ENCODE measurements at places on chromosomes 4 and X.

DNA sequence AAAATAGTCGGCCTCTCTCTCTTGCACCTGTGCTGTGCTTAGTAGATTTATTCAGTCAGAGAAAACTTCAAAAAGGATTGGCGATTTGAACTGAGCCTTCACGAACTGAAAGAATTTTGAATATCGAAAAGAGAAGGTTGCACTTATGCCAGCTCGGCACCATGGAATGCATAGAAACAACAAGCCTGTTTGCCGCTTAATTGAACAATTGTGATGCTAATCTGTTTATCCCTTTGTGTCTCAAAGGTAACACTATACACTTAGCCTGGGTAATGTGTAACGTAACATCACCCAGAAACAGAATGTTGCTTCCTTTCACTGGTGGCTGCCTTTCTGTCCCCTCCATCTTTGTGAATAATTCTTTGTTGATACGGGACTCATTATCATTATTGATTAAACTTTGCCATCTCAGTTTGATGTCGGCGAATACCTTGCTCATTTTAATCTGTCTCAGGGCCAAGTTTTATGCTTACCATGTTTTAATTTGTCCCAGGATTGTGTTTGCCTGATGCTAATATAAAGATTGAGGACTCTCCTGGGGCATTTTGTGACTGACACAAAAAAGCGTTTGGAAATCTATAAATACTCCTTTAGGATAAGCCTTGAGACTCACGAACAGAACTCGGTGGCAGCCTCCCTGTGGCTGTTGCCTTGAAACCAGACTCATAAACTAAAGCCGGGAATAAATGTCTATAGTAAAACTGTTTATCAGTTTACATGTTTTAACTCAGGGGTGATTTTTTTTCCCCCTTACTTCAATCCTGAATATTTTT is 400.5 kb downstream of the RAPGEF2 start:
- DNase-seq = no peak

DNA sequence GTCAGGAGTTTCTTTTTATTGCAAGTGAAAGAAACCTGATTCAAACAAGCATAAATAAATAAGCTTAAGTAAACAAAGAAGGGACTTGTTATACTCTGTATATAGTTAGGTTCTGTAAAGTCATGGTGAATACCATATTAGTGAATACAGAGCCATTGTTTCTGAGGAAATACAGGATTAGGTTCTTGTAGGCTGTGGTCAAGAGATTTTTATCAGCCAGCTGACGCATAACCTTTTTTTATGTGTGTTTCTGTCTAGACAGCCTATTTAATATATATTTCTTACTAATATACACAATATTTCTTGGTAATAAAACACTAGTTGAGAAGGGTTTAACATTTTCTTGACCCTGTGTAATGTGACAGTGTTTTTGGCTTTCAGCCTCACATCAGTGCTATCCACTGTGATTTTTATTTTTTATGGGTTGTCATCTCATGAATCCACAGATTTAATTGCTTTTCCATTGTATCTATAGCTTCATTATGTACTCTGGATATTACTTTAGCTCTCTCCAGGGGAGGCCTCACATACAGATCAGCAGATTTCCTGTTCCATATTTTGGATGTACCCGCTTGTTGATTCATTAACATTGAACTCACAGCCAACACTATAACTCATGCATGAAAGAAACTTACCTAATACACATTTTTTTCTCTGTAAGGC is 8.0 kb downstream of the HERC3 start:
- peak; percentile 73 for DNase-seq

DNA sequence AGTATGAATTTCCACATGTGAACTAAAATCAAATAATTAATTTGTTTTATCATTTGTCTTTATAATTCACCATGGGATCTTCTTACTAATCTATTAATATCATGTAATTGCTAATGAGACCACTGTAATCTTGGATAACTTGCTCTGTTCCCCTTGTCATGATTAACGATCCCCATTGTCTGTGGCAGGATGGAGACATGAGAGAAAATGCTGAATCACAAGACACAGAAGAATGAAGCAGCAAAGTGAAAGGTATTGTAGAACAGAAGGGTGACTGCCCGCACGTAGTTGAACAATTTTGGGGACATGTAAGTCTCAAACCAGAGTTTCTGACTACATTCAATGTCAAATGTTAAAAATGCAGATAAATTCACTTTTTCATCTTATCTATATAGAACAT is 135.2 kb downstream of the EPHA5 start:
- DNase-seq = no peak

DNA sequence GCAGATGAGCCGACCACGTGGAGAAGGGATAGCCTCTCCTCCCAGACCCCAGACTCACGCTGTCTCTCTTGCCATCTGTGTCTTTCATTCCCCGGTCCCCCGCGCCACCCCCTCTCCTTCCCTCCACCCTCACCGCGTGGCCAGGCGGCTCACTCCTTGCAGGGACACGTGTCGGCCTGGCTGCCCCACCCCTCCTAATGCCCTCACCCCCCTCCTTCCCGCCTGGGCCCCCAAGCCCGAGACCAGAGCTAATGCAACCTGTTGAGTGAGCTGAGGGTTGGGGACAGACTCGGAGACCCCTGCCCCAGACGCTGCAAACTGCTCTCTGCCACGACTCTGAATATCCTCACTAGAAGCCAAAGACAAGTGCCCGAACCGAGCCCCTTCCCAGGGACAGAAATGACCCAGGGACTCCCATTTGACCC is 1.8 kb downstream of the SLC38A5 start:
- DNase-seq = peak; percentile 20

DNA sequence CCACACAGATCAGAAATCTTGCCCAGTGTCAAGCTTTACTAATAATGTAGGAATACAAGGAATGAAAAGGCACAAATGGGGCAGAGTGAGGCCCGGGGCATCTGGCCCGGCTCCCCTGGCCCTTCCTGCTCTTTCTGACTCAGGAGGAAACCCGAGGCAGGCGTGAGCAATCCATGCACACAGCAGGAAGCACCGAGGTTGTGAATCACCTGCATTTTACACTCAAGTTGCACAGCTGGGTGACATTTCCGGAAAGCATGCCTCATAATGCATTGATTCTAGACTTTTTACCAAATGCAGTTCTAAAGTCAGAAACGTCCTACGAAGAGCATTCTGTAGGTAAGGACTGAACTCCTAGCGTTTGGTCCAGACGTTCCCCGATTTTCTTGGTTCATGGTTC is 38.9 kb downstream of the PRIMPOL start:
- DNase-seq = peak; percentile 87

- peak; percentile 6 for DNase-seq
Measured at GRCh38 chrX:119417842-119418241, 18.7 kb downstream of the SLC25A43 start.

- DNase-seq = no peak
Measured at GRCh38 chr4:156312261-156312847, 358.7 kb upstream of the CTSO start.

GRCh38 chr4:184896868-184897715 is 71.3 kb upstream of the ACSL1 start:
- no peak for DNase-seq

DNA sequence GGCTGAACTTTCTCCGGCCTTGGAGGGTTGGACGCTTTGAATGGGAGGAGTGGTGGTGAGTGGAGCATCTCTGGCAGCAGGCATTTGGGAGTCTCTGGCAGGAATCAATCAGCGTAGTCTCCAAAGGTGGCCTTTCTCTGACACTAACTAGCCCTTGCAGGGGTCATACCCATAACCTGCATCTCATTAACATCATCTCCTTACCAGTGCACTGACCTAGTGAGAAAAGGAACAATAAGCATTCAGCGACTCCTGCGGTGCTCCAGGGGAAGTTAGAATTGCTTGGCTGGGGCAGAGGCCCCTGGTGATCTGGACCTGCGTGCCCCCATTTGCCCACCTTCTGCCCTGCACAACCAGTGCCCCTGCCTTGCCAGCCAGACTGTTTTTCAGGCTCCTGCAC is 161.9 kb downstream of the PTTG2 start:
- no peak for DNase-seq

DNA sequence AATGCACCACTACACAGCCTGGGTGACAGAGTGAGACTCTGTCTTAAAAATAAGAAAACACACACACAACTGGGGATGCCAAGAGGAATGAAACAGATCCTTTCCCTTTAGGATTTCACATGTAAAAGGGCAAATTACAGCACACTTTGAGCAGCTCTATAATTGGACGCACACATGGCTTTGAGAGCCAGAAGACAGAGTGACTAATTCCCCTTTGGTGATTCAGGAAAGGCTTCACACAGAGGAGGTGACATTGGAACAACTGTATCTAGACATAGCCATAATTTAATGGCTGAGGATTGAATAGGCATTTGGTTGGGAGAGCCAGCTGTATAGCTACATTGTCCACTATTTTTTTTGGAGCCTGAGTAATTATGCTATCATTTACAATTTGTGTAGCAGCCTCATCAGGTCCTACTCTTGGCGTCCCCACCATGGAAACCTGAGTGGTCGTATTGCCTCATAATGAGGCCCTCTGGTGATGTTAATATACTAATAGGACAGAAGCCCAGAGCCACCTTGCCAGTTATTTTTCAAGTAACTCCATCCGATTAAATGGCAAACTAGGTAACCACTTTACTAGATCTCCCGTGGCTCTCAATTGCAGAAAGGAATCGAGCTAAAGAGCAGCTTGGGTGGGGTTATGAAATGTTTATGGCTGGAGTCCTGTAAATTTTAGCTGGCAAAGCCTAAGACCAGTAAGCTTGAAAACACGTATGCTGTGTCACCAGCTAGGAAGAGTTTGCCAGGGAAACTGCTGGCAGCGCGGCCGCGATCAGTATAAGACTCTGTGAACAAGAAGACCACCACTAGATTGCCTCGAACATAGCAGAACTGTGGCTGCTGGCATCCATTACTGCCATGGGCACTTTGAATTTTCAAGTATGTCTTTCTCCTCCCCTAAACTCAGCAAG is 8.5 kb upstream of the PPEF1 start:
- DNase-seq = no peak

- no peak for DNase-seq
Measured at GRCh38 chr4:128565565-128566186, 243.8 kb upstream of the JADE1 start.

GRCh38 chrX:42948723-42949657 is 171.0 kb upstream of the PPP1R2C start:
- DNase-seq = no peak

GRCh38 chr4:133592106-133592505 is 443.0 kb downstream of the PCDH10 start:
- no peak for DNase-seq

DNA sequence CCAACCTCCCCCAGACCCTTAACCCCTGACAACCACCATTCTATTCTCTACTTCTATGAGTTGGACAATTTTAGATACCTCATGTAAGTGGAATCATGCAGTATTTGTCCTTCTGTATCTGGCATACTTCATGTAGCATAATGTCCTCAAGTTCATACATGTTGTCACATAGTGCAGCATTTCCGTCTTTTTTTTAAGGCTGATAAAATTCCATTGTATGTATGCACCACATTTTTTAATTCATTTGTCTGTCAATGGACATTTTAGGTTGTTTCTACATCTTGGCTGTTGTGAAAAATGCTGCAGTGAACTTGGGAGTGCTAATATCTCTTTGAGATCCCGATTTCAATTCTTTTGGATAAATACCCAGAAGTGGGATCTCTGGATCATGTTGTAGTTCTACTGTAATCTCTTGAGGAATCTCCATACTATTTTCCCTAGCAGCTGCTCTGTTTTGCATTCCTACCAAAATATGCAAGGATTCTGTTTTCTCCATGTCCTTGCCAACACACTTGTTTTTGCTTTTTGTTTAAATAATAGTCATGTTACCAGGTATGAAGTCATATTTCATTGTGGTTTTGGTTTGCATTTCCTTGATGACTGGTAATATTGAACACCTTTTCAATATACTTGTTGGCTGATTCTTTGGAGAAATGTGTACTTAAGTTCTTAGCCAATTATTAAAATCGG is 48.8 kb upstream of the ADAD1 start:
- DNase-seq = no peak

GRCh38 chr4:26884026-26884425 is 23.4 kb downstream of the STIM2 start:
- no peak for DNase-seq

DNA sequence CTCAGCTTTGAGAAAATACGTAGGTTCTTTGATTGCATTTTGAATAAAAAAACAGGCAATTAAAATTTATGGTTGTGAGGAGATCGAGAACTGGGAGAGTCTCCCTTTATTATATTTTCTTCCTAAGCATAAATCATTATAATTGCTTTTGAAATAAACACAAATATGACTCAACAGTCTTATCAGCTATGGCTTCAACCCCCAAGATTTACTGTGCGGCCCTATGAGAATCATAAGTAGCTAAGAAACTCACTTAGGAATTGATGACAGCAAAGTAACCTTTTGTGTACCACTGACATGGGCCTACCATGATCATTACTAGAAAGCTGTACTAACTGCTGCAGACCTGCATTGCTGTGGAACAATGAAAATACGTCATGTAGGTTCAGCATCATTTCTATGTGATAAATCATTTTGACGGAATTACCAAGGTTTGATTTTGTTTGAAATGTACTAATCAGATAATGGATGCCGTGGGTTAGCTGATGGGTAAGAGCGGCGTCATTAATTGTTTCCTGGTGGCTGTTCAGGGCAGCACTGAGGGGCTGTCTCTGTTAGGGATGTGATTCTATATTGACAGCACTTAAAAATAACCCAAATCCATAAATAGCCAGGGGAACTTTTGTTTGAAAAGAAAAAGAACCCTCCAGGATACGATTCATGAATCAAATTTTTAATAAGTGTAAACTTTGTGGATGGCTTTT is 51.5 kb upstream of the GPRIN3 start:
- no peak for DNase-seq

DNA sequence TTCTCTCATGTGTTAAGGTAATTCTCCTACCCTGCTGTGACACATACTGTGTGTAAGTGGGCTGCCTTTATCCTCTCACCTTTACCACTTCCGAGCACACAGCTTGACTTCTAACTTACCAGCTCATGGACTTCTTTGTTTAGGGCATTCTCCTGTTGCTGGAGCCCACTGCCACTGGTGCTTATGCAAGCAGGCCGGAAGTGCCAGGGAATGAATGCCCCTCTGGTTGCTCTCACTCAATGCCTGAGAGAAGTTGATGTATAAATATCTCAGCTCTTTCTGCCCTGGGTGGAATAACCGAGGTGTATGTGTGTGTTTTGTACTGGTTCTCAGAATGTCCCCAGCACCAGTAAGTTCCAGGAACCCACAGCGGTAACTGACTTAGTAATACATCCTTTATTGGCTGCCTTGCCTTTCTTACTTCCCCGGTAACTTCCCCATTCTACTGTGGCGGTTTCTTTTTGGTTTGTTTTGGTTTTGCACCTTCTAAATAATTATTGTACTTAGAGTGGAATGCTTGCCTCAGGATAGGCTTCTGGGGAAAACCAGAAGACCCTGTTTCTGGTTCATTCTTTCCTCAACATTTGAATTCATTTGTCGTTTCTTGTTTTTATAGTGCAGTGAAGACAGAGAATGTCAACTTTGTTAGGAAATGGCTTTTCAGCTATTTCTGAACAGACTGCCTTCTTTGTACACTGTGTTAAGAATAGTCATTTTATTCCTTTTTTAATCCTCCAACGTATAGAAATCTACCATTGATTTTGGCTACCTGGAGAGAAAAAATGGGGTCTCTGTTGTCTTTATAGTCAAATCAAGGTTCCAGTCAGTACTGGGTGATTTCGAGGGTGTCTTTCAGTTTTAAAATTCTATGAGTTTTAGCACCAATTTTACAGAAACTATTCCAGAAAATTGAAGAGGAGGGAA is 45.4 kb downstream of the CXorf58 start:
- DNase-seq = no peak

GRCh38 chrX:50471390-50471789 is 765 bp upstream of the DGKK start:
- no peak for DNase-seq

- DNase-seq = no peak
Measured at GRCh38 chrX:20571611-20572010, 304.9 kb upstream of the RPS6KA3 start.

GRCh38 chr4:105092768-105093167 is 53.9 kb upstream of the TET2 start:
- DNase-seq = peak; percentile 21

All from HCEC 1CT (cell line).